Cardiac muscle cell (in vitro differentiated cells and primary cell): ENCODE measurements at places on chromosomes 6 and 20. TPM values are rescaled to one million over a fixed set of nuclear protein-coding genes. Genes with fewer than 3 reads are reported as not detected.

DNA sequence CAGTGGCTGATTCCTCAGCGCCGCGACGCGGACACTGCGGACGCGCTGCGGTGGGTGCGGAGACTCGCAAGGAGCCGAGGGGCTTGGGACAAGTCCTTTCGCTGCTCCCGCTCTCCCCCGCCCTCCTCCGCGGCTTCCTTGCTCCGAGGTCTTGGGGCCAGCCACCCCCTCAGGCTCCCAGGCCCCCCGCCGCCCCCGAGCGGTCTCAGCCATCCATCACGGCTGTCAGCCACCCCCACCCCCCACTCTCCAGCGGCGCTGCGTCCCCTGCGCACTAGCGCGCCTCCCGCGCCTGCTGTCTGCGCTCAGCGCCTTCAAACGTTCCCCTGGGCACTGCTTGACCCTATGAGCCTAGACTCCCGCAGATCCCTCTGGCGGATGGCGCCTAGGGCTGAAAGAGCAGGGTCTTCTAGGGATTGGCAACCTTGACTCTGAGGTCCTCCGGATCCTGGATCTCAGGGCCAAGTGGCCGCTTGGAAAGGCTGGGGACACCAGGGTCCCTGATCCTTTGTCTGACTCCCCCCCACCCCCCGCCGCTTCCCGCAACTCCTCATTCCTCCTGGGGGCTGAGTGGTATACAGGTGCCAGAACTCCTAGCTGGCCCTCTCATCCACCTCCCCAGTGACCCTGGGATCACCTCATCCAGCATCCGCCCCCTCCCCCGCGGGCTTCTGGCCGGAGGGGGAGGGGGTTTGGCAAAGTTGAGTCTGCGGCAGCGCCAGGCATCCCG is 1.4 kb downstream of the SLC12A5 start:
- DNase-seq = no peak

Gene C4A
- polyA plus RNA-seq = 1.9 and 2.5 TPM in 2 replicates

GRCh38 chr6:132192631-132193030 is 208.6 kb downstream of the MOXD1 start:
- no peak for DNase-seq

Gene ELOVL2
- 0.12 TPM in 1 of 2 replicates, not detected in the other for polyA plus RNA-seq
